ENCODE measurements at places on chromosomes 5 and 9.
A peak's percentile ranks its signal among the peaks of the same experiment; 100 is the strongest.

- no peak for DNase-seq
Observed at GRCh38 chr9:124793015-124793541, 16.1 kb downstream of the OLFML2A start.

- DNase-seq: no peak
Observed at GRCh38 chr5:139671096-139671841, 23.1 kb downstream of the CXXC5 start.

DNA sequence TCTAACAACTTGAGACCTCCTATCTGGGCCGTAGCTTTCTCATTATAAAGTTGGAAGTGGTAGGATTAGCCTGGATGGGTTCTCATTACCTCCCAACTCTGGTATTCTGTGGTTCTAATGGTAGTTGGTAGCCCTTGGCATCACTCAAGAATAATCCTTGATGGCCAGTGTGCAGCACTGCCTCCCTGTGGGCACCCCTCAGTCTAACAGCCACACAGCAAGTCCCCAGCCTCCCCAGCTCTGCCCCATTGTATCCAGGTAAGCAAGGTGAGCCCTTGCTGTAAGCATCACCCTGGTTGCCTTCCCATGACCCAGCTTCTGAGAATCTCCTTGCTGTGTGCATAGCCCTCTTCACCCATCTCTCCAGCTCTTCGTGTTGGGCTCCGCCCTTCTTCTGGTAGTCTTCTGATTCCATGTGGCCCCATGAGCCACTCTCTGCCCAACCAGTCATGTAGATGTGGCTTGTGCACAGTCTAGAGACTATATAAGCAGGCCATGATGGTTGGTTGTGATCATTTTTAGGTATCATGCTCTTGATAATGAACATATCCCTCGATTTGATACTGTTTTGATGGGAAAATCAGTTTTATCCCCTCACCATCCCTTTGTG, 57.6 kb upstream of the GRHPR start:
- DNase-seq: no peak

DNA sequence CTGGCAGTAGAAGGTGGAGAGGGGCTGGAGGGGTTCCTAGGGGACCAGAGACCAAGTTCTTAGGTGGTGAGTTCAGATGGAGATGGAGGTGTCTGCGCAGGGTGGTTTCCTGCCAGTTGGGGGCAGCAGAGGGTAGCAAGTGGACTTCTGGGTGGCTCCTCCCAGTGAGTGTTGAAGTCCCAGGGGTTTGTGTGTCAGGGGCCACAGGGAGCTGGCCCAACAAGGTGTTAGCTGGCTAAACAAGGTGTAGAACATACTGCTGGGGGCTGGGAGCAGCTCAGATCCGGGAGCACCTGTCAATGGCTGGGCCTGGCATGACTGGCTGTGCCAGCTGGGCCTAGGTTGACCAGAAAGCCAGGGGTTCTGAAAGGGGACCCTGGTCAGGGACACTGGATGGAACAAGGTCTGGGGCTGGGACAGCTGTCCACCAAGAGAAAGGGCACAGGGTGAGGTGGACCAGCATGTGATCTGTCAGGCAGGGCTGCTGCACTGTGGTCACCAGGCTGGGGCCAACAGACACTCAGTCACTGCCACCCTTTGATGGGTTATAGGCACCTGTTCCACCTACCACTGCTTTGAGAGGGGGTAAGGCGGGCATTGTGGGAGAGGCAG, 35.6 kb downstream of the DAB2IP start:
- DNase-seq: peak; percentile 43

- no peak for DNase-seq
Observed at GRCh38 chr9:14170392-14170931, 143.5 kb downstream of the NFIB start.

- no peak for DNase-seq
Observed at GRCh38 chr9:17739022-17739421, 160.2 kb downstream of the SH3GL2 start.

GRCh38 chr5:66959653-66960052, 236.9 kb downstream of the CD180 start:
- no peak for DNase-seq

DNA sequence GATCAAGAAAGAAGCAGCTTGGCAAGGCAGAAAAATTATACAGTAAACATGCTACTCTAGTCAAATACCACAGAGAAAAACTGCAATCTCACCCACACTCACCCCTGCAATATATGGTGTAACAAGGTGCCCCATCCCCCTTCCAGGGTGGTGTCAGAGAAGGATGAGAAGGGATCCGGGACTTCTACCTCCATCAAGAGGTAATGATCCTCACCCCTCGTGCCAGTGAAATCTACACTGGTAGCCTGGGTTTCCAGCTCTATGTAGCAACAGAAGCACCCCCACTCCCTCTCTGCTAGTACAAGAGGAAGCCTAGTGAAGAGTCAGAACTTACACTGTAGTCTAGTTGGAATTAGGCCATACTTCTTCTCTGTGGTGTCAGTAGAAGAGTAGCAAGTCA, 18.9 kb downstream of the SLCO4C1 start:
- no peak for DNase-seq

DNA sequence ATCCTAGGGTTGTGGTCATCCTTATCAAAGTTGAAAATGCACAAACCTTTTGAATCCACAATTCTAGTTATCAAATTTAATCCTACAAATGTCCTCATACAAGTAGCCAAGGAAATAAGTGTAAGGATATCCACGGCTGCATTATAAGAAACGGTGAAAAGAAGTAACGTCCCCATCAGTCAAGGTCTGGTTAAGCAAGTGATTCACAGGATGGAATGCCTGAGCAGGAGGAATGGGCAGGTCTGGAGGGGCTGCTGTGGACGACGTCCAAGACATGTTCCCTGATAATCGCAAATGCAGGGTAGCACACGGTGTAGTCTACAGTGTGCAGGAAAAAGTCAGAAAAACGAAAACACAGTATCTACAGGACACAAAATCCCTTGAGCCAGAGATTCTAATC, 118.6 kb downstream of the ADAMTS2 start:
- no peak for DNase-seq

GRCh38 chr5:10578869-10579268, 15.0 kb downstream of the ANKRD33B start:
- no peak for DNase-seq

GRCh38 chr9:107261106-107261505, 22.0 kb upstream of the RAD23B start:
- DNase-seq: no peak

- no peak for DNase-seq
Observed at GRCh38 chr9:23674016-23674585, 151.9 kb downstream of the ELAVL2 start.

DNA sequence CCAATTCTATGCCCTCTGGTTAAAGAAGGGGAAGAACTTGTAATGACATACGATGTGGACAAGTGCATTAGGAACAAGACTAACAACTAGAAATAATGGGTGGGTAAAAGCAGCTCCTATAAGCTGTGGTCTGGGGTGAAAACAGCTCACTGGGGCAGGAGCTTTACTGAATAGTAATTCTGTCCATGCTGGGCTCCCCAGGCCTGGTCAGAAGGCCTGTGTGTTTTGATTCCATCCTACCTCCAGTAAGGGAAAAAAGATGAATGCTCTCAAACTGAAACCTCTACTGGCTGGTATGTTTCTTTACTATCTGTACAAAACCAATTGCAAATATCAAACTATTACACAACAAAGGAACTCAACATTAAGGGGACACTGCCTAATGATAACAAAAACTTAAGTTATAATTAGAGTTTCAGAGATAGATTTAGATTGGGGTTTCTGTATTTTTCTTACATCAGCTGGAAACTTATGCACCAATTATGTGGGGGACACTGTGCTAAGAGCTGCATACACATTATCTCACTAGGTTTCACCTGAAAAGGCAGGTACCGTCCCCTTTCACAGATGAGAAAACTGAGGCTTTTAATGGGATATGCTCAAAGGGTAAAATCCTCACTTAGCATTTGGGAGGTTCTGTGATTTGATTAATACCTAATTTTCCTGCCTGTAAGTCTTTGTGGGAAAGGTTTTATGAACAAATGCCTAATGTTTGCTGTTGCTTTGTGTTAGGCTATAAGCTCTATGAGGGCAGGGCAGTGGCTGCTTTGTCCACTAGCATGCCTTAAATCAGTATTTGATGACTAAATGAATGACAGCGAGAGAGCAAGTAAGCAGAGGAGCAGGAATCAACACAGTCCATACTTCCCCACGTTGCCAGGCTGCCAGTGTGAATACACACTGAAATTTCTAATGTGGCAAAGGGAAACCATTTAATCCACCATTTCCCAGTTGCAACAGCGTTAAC, 53.6 kb downstream of the ELL2 start:
- DNase-seq: no peak

GRCh38 chr5:22708770-22709328, 144.3 kb downstream of the CDH12 start:
- DNase-seq: no peak

DNA sequence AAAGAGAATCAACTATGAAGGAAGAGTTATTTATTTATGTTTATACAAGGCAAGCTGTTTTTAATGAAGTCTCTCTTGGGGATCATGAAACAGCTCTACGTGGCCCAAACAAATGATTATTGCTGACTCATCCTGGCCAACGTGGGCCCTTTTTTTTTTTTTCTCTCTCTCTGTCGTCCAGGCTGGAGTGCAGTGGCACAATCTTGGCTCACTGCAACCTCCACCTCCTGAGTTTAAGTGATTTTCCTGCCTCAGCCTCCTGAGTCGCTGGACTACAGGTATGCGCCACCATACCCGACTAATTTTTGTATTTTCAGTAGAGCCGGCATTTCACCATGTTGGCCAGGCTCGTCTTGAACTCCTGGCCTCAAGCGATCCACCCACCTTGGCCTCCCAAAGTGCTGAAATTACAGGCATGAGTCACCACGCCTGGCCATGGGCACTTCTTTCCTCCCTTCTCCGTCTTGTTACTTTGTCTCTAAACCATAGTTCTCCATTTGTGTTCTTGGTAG, 98.3 kb downstream of the BASP1 start:
- no peak for DNase-seq

GRCh38 chr5:40227366-40227765, 452.3 kb upstream of the PTGER4 start:
- DNase-seq: no peak

- DNase-seq: no peak
Observed at GRCh38 chr5:178555005-178555404, 35.2 kb downstream of the COL23A1 start.

DNA sequence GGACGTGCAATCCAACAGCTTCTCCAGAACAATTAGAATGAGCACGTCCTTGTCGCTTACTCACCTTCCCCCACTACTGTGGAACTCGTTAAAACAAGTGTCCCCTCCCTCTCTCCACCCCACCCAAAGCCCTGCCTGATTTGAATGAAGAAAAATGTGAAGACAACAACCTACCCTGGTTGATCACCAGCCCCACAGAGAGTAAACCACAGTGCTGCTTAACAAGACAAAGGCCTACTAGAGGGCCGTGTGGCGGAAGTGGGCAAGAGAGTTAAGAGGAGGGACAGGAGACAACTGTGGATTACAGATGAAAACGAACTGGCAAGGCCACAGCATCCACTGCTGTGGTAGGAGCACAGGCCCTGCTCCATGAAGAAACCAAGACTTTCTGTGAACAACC, 51.1 kb downstream of the CDK5RAP2 start:
- no peak for DNase-seq

GRCh38 chr5:147065071-147065470, 169.8 kb upstream of the STK32A start:
- DNase-seq: no peak

DNA sequence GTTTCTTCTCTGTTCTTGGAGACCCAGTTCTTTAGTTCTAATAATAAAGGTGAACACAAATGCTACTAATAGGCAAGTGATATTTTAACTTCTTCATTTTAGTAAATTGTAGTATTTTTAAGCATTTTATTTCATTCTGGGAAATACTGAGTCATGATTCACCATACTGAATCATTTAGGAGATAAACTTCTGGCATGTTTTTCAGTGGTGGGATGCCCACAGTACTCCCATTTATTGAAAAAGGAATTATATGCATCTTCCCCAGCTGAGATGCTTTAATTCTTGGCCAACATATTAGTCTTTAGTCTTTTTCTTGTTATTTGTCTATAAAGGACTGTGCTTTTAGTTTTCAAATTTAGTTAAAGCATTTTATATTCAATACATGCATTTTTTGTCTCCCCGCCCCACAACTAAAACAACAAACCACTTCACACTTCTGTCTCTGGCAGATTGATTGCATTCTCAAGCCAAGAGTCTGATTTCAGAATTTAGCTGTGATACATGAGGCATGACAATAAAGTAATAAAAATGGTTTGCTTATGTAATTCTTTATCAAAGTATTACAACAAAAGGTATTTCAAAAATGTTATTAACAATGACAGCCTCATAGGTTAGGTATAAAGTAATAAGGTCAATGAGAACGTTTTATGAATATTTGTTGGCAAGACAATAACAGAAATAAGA, 125.2 kb upstream of the CDH18 start:
- DNase-seq: no peak

GRCh38 chr5:158614951-158615350, 484.8 kb downstream of the EBF1 start:
- DNase-seq: no peak

GRCh38 chr9:117029341-117029740, 342.2 kb downstream of the TRIM32 start:
- DNase-seq: no peak

GRCh38 chr9:135661816-135662560, 1.1 kb upstream of the LCN9 start:
- no peak for DNase-seq

DNA sequence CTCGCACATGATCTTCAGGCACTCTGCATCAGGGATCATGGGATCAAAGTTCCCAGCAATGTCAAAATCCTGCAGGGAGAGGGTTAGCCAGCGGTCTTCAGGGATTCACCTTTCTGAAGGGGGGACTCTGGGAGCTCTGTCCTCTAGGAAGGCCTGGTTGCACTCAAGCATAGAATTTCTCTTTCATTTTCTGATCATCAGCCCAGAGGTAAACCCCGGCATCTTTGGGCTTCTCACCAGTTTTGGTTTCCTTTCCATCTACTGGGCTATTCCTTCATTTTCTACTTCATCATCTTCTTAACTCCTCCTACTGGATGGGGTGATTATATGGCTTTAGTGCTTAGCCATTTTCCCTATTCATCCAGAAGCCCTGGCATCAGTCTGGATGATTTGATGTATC, 4.6 kb upstream of the DND1 start:
- no peak for DNase-seq

- DNase-seq: peak; percentile 9
Observed at GRCh38 chr9:21317956-21318923, 13.1 kb upstream of the IFNA5 start.

GRCh38 chr5:168128557-168128956, 162.9 kb upstream of the WWC1 start:
- DNase-seq: no peak

DNA sequence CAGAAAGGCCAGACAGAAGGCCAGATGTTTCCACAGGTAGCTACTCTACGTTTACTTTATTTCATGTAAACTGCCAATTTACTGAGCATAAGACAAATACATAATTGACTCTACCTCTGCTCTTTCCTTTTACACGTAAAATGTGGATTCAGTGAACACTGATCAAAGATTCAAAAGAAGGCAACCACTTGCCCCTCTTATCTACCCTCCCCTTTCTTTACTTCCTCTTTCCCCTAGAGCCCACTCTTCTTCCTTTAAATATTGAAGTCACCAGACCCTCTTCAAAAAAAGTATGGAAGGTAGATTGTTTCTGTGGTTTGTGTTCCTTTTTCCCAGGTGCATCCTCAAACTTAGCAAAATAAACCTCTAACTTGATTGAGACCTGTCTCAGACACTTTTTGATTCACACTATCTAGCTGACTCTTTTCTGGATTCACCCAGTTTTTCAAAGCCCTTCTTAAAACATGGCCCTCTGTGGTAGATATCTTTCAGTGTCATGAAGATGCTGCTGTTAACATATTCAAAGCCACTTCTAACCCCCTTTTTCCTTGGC, 6.7 kb downstream of the FAM114A2 start:
- DNase-seq: no peak

- no peak for DNase-seq
Observed at GRCh38 chr5:59174248-59174844, 591.5 kb downstream of the RAB3C start.

GRCh38 chr9:98254228-98255060, 1.0 kb downstream of the TBC1D2 start:
- no peak for DNase-seq
